Stimulated activated CD8-positive, alpha-beta memory T cell treated with anti-CD3 and anti-CD28 coated beads, Interleukin-15, amount 100 ng/mL, for 24 hours (primary cell): ENCODE measurements at places on chromosomes 2 and 18.

DNA sequence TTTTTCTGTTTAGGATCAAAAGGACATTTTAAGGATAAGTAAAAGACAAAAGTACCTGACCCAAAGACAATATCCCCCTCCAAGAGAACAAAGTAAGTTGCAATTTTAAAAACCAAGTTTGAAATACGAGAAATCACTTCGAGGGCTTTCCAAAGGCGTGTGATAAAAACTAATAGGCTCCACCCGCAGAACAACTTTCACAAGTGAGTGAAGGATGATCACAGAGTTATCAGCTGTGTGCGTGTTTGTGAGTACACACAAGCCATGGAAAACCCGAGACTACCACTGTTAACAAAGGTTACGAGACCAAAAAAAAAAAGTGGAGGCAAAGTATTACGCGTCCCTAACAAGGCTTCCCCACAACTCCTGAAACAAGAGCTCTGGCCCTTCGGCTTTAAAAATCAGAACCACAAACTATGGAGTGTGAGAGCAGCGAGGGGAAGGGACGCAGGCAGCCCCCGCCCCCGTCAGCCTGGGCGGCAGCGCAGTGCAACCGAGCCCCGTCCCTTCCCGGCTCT lies 719 bp downstream of the SMAD2 start:
- DNase-seq = no peak

GRCh38 chr18:3520230-3521085 lies 70.5 kb downstream of the TGIF1 start:
- no peak for DNase-seq

GRCh38 chr2:213306316-213306942 lies 22.2 kb downstream of the SPAG16 start:
- DNase-seq = no peak

DNA sequence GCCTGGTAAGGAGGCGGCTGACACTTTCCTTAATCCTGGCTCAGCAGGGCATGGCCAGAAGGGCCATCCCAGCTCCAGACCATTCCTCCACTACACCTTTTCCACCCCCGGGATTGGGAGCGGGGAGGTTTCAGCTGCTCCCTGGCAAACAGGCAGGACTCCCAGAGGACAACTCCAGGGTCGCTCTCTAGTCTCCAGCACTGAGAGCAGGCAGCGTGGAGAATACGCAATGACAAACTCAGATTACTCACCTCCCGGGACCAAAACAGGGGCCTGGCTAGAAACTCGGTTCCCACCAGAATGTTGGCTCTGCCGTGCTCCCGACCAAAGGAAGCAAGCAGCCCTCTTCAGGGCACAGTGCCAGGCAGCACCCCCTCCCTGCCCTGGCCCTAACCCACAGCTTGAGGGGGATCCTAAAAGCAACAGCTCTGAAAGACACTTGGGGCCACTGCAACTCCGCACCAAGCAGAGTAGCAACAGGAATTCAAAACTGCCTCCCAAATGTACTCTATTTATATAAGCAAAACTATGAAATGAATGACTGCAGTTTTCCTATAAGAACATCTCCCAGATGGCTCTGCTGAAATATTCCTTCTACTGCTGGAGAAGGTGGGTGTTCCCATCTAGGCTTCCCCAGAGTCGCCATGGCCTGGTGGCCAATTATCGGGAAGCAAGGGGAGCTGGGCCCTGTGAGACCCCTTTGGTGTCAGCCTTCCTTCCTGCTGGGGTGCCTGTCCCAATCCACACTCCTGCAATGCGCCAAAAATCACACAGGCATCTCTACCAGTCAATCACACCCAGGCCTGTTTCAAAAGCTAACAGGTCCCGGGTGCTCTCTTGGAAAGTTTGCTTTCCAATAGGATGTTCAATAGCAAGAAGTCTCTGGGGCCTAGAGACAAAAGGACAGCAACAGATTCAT lies 61.2 kb upstream of the POMC start:
- no peak for DNase-seq

DNA sequence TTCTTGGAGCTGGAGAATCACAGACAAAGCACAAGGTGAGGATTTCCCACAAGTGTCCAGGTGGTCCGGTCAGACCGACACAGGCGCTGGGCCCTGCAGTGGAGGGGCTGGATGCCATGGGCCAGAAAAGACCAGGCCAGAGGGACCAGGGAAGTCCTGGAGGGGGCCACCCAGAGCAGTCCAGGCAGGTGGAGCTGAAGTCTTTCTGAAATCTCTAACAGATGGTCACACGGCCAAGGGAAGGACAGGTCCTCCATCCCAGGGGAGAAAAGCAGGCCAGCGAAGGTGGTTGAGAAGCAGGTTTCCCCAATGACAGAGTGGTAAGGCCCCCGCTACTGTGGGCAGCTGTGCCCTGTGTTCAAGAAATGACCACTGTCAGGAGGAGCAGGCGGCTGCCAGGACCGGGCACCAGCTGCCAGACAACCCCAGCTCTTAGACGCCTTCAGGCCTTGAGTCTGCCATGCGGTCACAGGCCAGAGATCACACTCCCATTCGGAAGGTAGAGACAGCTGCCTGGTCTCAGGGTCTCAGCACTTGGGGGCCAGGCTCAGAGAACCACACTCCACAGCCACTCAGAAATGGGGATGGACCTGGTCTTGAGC lies 25.9 kb downstream of the HS1BP3 start:
- DNase-seq = no peak

- no peak for DNase-seq
Measured at GRCh38 chr2:64763126-64763525, 109.4 kb upstream of the SERTAD2 start.

DNA sequence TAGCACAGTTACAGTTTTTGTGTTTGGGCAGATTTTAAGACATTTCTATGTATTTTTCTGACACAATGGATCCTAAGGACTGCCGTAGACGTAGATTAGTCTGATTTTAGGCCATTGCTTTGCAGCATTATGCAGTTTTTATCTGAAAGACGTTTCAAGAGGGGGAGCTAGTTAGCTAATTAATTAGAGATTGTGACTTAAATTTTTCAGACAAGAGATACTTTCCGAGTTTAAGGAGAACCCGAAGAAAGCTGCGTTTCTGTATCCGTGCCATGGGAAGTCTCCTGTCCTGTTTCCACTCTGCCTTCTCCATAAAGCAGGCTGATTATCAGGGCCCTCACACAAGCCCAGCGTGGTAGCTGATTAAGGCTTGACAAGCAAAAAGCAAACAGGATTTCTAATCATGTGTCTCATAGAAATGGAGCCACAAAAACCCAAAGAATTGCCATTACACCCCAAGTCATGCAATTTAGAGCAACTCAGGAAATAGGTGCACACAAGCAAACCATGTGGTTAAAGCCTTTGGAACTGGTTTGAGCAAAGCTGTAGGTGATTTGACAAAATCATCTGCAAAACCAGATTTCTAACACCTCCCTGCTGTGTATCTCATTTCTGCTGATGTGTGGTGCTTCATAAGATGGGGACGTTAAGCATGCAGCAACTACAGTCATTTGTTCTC lies 808.1 kb downstream of the RNF144A start:
- no peak for DNase-seq

GRCh38 chr2:100289020-100289419 lies 33.3 kb downstream of the LONRF2 start:
- no peak for DNase-seq

GRCh38 chr18:11020877-11021414 lies 128.4 kb downstream of the PIEZO2 start:
- no peak for DNase-seq

- DNase-seq = no peak
Measured at GRCh38 chr18:617970-618504, 21.2 kb downstream of the CLUL1 start.
